Right forelimb (tissue), 1 donor: ENCODE measurements at places on chromosomes 13 and 19.

GRCh38 chr19:17109962-17110598 is 34.5 kb downstream of the MYO9B start:
- no peak for DNase-seq

GRCh38 chr19:35015270-35015953 is 14.9 kb upstream of the SCN1B start:
- no peak for DNase-seq

GRCh38 chr19:41601771-41602170 is 25.1 kb downstream of the CEACAM4 start:
- no peak for DNase-seq

- no peak for DNase-seq
These were observed 208.3 kb upstream of the PCDH9 start for GRCh38 chr13:67438465-67438864.

- no peak for DNase-seq
These were observed 9.7 kb upstream of the LENG8 start for GRCh38 chr19:54439174-54439851.

GRCh38 chr13:31444266-31444856 is 244.6 kb downstream of the B3GLCT start:
- DNase-seq: peak; percentile 52

DNA sequence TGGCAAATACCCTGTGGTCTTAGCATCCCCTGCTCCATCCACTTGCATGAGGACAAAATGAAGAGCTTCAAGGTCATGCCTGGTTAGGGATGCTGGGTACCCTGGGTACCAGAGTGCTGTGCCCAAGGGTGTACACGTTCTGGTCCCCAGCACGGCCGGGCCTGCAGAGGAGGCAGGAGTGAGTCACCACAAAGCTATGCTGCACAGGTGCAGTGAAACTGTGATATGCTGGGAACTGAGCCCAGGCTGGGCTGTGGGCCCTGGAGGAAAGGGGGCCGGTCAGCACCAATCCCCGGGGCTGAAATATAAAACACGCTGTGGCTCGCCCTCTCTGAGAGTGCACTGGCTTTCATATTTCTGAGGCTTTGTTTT is 95.1 kb downstream of the TSHZ3 start:
- peak; percentile 56 for DNase-seq

DNA sequence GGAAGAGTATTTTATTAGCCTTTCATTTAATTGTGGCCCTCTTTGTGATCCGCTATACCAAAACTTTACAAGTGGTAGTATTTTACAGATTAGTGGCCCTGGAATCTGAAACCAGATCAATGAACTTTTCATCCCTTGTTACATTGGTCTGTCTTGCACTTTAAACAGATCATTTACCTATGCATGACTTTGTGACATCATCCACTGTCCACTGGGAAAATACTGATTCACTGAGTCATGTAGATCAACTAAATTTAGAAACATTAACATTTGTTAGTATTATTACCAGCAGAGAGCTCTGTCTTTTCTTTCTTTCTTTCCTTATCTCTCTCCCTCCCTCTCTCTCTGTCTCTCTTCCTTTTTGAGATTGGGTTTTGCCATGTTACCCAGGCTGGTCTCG is 17.5 kb downstream of the PCDH8 start:
- no peak for DNase-seq

DNA sequence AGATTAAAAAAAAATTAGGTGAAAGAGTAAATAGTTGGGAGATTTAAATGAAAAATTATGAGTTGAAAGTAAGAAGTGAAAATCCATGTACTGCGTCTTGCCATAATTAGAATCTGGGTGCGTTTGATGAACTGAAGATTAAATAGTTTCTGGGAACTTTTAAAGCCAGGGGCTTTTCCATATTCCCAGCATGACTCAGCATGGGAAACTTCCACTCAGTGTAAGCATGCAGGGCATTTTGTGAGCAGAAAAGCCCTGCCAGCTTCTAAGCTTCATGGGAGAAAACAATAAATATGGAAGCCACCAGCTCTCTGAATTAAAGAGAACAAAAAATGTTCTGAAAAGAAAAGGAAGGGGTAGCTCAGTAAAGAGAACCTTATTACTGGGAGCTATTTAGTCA is 62.0 kb upstream of the EDNRB start:
- DNase-seq: no peak

DNA sequence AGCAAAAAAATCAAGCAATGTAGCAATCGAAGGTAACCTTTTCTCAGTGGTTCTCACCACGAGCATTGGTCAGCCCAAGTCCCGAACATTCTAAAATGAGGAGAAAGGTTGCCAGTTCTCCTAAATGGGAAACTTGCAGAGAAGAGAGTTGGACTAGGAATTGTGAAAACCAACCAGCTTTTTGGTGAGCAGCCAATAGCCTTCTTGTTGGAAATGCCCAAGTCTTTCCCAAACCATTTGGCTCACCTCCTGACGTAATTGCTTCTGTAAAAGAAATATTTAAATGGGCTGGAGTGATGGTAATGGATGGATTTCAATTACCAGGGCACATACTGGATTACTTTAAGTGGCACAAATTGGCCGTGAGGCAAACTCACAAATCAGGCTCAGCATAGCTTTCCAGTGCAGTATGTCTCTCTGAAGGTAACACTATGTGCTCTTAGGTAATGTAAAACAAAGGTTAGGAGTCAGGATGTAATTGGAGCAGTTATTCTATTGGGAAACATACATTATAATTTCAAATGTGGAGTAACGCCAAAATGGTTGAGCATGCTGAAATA is 423.2 kb downstream of the KLF5 start:
- no peak for DNase-seq

DNA sequence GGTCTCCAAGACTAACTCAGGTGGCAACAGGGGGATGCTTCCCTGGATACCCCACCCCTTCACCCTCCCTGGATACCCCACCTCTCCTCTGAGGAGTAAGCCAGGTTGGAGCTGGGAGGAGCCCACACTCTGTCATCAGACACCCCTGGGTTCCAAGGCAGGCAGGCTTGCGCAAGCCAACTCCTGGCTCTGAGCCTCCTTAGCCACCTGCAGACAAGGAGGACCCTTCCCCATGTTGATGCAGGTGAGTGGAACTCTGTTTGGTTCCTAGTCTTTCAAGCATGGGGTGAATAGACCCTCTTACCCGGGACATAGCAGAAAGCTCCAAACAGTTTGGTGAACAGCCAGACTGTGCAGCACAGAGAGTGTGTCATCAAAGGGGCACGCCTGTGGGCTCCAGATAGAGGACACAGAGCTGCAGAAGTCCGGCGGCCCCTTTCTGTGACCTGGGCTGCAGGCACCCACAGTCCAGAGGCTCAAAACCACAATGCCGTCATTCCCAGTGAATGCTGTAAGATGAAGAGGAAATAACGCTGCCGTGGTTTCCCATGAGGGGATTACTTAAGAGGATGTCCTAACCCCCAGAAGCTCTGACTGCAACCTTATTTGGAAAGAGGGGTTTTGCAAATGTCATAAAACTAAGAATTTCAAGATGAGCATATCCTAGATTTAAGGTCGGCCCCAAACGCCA is 12.1 kb upstream of the HAS1 start:
- DNase-seq: no peak
